ENCODE measurements at places on chromosomes 3 and 15.

GRCh38 chr3:56903231-56903782, 101.6 kb upstream of the ARHGEF3 start:
- no peak for DNase-seq

DNA sequence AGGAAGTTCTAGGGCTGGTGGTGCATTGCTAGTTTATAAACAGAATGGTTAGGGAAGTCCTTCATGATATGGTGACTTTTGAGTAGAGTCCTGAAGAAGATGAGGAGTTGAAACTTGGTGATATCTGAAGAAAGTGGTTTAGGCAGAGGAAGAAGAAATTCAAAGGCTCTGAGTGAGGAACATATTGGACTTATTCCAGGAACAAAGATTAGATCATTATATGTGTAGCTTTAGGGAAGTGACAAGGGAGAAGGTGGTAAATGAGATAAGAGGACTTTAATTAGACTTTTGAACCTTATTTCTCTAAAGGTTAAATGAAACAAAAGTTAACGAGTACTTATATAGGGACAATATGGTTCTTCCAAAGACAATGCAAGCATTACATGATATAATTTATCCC, 286.7 kb downstream of the DOCK3 start:
- DNase-seq, result no peak

DNA sequence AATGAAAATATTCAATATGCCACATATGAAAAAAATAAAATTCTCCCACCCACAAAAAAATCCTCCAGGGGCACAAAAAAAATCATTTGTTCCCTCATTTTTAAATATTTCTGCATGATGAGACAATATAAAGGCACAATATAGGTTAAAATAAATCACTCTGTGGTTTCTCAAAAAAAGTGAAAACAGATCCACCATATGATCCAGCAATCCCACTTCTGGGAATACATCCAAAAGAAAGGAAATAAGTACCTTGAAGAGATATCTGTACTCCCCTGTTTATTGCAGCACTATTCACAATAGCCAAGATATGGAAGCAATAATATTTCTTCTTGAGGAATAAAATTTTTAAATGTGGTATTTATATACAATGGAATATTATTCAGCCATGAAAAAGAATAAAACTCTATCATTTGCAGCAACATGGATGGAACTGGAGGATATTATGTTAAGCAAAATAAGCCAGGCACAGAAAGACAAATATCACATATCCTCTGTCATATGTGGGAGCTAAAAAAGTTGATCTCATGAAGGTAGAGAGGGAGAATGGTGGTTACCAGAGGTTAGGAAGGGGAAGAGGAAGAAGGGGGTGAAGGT, 1.5 kb downstream of the ATP8B4 start:
- DNase-seq, result no peak

GRCh38 chr15:90297021-90297420, 31.5 kb downstream of the NGRN start:
- DNase-seq, result no peak

GRCh38 chr15:68829068-68829467, 8.4 kb upstream of the ANP32A start:
- DNase-seq, result peak; percentile 65

- DNase-seq, result no peak
These were observed 88.2 kb downstream of the RPL39L start for GRCh38 chr3:187051066-187051465.

DNA sequence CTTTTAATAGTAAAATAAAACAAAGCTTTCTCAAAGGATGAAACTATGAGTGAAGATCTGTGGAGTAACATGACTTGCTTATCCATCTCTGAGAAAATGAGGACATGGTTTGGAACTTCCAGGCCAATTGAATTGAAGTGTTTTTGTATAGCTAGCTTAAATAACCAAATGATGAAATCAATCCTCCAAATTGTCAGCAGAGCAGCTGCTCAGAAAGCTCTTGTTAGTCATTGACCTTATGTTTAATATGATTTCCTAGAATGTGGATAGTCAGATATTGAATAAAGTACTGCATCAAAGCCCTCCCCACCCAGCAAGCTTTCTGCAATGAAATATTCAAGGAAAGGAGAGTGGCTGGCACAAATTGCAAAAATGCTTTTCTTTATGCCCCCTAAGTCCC, 437.2 kb downstream of the MFSD1 start:
- DNase-seq, result no peak

DNA sequence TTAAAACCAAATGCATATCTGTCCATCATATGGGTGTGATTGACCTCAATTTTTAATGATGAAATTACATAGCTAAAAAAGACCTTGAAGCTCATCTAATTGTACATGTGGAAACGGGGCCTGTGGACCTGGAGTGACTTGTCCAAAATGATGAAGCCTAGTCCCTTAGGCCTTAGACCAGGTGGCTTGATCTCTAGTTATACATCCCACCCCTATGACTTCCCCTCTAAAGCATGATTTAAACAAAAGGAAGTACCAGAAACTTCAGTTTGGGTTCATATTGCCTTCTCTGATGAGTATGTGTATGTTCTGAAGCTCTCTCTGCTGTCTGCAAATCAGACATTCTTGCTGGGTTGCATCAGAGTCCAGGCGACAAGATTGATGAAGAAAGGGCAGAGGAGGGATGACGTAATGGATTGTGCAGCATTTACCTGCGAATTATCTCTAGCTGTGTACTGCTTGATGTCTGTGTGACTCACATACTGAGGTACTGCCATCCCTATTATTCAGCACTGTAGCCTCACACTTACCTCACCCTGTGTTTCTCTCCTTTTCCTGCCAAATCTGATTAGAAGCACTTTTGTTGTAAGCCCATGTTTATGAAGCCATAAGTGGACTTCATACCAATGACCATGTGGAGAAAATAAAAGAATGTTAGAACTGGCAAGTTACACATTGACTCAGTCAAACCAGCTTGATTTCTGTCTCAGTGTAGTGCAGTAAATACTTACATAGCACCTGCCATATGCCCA, 111.5 kb downstream of the FILIP1L start:
- DNase-seq, result peak; percentile 54

DNA sequence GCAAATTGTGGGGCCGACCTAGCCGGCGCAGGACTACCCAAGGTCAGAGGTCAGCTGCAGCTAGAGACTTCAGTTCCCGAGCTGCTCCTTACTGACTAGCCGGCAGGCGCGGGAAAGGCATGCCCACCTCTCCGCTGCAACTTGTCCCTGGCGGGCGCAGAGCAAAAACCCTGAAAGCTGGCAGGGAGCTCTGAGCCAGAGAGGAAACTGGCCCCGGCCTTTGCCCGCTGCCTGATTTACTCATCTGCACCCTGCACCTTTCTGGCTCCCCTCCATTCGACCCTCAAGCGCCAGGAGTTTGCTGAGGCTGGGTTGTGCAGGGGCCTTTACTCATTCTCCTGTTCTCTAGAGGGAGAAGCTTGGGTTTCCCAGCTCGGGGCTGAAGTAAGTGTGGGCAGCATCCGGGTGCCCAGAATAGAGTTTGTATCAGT, 1.5 kb downstream of the ZIC4 start:
- no peak for DNase-seq

DNA sequence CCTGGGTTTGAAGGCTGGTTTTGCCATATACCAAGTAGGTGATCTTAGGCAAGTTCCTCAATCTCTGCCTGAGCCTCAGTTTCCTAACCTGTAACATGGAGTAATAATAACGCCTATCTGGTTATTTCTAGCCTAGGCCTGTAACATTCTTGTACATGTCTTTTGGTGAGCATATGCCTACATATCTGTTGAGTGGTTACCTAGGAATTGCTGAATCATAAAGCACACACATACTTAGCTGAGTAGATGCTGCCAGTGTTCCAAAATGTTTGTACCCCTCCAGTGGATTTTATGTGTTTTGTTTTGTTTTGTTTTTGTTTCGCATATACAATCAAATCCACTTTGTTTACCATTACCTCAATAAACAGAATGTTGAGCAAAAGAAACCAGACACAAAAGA, 17.4 kb upstream of the MFGE8 start:
- DNase-seq, result no peak

DNA sequence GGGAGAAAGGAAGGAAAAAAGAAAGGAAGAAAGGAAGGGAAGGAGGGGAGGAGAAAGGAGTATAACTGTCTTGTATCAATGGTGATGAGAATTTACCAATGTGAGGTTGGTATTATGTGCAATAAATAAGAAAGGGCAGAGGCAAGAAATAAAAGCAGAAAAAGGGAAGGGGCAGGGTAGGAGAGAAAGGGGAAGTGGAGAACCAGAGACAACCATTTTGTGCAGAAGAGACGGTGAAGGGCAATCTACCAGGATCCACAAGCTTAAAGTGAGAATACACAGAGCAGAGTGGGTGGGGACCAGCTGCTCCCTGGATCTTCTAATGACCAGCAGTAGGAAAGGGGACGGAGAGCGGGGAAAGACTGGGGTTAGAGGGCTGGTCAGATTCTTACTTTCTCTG, 106.9 kb upstream of the SLCO2A1 start:
- DNase-seq, result no peak

GRCh38 chr3:104578558-104578957, 788.2 kb upstream of the ALCAM start:
- peak; percentile 13 for DNase-seq

GRCh38 chr15:68177742-68178141, 27.4 kb downstream of the CALML4 start:
- no peak for DNase-seq

DNA sequence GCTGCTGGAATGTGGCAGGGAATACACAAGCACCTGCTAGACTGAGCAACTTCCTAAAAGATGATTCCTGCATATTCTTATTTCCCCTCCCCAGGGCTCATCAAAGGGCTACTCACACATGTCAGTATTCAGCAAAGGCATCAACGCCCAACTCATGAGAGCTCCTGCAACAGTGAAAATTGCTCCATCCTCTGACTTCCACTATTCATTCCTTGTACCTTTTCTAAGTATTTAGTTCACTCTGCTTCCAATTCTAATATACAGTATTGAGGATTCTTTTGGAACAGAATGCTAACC, 84.1 kb downstream of the SCN11A start:
- DNase-seq, result no peak

DNA sequence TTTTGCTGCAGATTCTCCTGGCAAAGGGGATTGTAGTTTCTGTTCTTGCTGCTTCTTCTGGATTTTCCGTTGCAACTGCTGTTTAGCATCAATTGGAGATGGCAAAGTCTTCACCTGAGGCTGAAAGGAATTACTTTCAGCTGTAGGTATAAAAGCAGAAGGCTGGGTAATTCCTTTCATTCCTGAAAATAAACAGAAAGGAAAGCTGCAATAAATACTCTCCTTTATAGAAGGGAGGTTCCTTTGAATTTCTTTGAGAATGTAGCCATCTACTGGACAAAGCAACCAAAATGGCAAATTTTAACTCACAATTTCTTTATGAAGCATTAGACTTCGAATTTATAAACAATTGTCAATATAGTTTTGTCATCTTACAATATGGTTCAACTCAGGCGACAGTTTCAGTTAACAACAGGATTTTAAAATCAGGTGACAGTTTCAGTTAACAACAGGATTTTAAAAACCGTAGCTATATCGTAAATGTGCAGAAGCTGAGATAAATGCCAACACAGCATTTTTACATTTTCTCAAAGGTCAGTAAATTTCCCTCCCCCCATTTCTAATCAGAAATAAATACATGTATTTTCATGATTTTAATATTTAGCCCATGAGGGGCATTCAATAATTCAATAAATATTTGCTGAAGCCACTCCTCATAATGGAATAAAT, 104.9 kb upstream of the NEDD4 start:
- no peak for DNase-seq

GRCh38 chr3:62149962-62150361, 223.4 kb downstream of the FEZF2 start:
- DNase-seq, result no peak

DNA sequence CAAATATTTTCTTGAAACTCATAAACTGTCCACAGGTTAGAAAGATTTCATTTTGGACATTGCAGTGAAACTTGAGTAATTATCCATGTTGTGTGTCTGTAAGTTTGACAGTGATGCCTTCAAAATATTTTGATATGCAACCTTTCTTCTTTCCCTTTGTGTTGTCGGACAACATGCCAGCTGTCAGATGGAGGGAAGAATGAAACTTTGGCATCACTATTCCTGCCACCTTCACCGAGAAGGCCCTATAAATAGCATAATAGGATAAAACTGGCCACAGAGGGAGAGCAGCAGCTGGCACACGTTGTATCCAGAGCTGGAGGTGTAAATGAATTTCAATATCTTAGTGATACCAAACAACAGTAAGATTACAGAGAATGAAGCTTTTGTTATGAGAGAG, 436.7 kb upstream of the CFAP20DC start:
- DNase-seq, result no peak

DNA sequence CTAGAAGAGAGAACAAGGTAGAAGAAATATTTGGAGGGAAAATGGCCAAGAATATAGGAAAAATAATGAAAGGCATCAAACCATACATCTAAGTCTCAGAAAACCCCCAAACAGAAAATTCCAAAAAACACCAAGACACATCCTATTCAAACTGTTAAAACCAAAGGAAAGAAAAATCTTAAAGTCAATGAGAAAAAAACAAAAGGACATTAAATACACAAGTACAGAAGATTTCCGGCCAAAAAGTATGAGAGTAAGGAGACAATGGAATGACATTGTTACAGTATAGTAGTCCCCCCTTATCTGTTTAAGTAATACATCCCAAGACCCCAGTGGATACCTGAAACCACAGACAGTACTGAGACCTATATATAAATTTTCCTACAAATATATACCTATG, 18.8 kb downstream of the CLASP2 start:
- no peak for DNase-seq

DNA sequence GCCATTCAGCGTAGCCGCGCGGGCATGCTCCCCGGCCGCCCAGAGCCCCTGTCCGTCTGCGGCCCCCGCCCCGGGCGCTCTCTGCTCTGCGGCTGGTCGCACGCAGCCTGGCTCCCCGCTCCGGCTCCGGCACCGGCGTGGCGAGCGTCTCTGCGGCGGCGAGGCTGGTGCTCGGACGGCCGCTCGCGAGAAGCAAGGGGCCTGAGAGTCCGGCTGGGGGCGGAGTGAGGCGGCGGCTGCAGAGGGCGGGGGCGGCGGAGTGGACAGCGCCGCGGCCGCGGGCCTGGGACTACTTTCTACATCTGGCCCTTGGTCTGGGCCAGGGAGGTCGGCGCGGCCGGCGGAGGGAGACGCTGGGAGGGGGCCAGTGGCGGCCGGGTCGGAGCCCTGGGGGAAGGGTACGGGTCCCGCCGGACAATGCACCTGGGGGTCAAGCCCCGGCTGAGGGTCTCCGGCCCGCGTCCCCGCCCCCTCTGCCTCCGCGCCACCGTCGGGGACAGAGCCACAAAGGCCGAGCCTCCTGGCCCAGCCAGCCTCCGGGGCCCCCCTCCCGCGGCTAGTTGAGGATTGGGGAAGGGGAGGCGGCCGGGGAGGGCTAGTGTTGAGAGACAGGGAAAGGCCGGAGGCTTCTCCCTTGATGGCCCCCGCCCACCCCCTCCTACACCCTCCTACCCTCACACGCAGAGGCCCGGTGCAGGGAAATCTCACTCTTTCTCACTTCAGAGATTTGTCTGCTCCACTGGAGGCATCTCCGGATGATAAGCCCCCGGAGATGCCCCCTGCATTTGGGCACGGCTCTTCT, at the start of gene PRTG:
Gene PRTG, minus strand, starts transcription at position 226 of the 802 bp plus-strand sequence. Its CDS starts 221 bp downstream, at position 5.
- peak; percentile 63 for DNase-seq

GRCh38 chr3:170485696-170486095, 67.0 kb downstream of the CLDN11 start:
- DNase-seq, result no peak

Data from T47D (cell line).